ENCODE measurements at places on chromosomes 16 and 17.
A peak's percentile ranks its signal among the peaks of the same experiment; 100 is the strongest.

GRCh38 chr17:82961366-82962162 lies 117.8 kb upstream of the METRNL start:
- no peak overlapping the region for H3K27ac ChIP-seq
- peaks cover 4% of the 10 kb centered on the region for H3K4me1 ChIP-seq
- no peaks in the 10 kb centered on the region for H3K27me3 ChIP-seq

DNA sequence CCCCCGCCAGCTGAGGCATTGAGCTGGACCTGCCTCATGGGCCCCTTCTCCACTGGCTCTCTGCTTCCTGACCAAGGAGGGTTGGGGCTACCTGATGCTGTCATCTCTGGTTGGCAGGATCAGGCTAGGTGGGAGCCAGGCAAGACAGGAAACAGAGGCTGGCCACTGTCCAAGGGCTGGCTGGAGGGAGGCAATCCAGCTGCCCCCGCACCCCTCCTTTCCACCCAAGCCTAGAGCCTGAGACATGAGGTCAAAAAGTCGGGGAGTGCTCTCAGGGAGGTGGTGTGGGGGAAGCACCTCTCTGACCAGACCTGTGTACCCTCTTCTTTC lies 14.5 kb downstream of the NGFR start:
- H3K4me1 ChIP-seq = peaks cover 3% of the 10 kb centered on the region
- H3K36me3 ChIP-seq = no peaks in the 10 kb centered on the region
- DNase-seq = no peak
- no peak overlapping the region for H3K27ac ChIP-seq

GRCh38 chr17:41695954-41696757 lies 7.5 kb downstream of the EIF1 start:
- H3K27ac ChIP-seq = no peak overlapping the region
- H3K4me3 ChIP-seq = no peak overlapping the region
- no peaks in the 10 kb centered on the region for H3K27me3 ChIP-seq

DNA sequence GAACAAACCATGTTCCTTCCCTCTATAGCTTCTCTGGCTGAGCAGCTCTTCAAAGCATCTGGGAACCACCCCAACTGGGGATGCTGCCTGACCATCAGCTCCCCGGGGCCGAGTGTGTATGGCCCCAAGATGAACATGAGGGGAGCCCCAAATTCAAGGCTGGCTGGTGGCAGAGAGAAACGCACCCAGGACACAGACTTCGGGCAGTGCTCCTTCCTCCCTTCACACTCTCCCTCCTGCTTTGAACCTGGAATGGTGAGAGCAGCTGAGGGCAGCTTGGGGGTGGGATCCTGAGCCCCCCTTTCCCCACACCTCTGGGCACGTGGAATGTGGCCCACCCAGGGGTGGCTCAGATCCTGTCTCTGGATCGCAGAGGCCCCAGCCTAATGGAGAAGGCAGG lies 17.2 kb downstream of the TLE7 start:
- H3K4me1 ChIP-seq = no peaks in the 10 kb centered on the region
- H3K27ac ChIP-seq = no peak overlapping the region
- H3K36me3 ChIP-seq = no peaks in the 10 kb centered on the region
- H3K4me3 ChIP-seq = no peak overlapping the region
- no peaks in the 10 kb centered on the region for H3K27me3 ChIP-seq

DNA sequence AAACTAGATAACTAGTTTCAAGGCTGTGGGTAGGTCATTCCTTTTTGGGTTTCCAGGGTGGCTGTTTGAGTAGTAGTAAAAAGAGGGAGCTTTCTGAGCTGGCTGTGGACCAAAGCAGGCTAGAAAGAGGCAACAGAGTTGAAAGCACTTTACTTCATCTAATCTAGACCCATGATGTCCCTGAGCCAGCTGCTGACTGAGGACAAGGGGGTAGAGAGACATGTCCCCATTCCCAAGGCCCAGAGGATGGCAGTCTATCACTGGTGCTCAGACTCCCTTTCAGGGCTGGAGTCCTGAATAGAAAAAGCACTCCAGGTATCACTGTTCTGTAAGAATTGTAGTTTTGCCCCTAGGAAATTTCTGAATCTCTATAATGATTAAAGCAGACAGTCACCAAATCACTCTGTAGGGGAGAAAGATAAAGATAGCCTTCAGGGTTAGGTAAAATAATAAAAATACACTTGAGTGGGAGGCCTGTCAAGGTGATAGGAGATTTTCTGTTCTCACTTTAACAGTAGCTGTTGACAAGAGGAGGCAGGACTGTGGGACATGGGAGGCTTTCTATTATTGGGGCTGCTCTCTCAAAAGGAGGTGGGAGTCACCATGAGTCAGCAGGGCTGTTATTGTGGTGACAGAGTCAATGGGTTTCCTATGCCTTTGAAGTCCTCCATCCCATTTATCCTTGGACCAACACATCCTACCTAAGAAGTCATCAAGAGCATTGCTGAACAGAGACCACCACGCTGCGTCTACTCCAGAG lies 190.2 kb upstream of the MPHOSPH6 start:
- no peak overlapping the region for H3K27ac ChIP-seq
- H3K27me3 ChIP-seq = no peaks in the 10 kb centered on the region
- peaks cover 6% of the 10 kb centered on the region for H3K4me1 ChIP-seq
- no peaks in the 10 kb centered on the region for H3K36me3 ChIP-seq

GRCh38 chr16:5027575-5028235 lies 6.0 kb downstream of the NAGPA start:
- H3K4me1 ChIP-seq = peaks cover 17% of the 10 kb centered on the region
- no peak for DNase-seq
- no peak overlapping the region for H3K27ac ChIP-seq

DNA sequence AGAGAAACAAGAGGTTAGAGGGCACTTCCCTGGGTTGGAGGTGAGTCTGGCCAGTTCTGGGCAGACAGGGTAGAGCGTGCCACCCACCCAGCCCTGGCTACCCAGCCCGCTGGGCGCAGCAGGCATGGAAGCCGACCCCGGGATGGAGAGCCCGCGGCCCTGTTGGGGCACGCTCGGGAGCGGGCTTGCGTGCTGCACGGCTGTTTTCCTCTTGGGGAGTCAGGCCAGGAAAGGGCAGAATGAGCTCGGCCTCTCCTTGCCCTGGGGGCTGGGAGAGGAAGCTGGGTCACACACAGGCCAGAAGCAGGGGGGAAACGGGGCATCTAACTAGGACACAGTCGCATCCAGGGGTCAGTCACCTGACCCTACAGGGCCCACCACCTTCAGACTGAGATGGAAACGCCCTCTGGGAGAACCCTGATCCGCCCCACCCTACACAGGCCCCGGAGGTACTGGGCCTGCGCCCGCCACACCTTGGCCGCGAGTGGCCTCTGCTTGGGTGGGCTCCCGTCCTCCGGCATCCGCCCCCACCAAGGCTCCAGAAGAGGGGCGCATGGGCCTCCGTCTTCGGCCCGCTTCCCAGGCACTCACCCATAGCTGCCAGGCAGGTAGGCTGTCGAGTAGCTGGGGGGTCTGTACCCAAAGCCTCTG lies 1.2 kb downstream of the SOX15 start:
- H3K27ac ChIP-seq = no peak overlapping the region
- peaks cover 28% of the 10 kb centered on the region for H3K4me1 ChIP-seq
- no peak for DNase-seq
- peaks cover 21% of the 10 kb centered on the region for H3K36me3 ChIP-seq
- H3K27me3 ChIP-seq = no peaks in the 10 kb centered on the region

- peak; percentile 28 for DNase-seq
- no peaks in the 10 kb centered on the region for H3K27me3 ChIP-seq
- H3K36me3 ChIP-seq = no peaks in the 10 kb centered on the region
- no peak overlapping the region for H3K27ac ChIP-seq
- no peaks in the 10 kb centered on the region for H3K4me1 ChIP-seq
- H3K4me3 ChIP-seq = no peak overlapping the region
Observed at GRCh38 chr17:77011173-77012011, 129.4 kb upstream of the SEC14L1 start.

DNA sequence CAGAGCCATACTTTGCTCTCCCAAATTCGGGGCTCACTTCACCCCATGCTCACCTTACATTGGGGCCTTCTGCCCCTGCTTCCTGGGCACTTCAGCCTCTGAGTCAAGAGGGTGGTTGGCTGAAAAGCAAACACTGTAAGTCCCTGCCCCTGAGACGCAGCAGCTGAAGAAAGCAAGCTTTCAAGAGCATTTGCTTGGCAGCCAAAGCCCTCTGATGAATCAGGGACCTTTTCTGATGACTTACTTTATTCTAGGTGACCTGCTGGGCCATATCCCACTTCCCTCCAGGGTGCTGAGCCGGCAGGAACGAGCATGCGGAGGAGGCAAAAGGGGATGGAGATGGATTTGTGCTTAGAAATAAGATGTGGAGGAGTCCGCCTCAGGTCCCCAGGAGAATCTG lies 147.0 kb upstream of the TNRC6C start:
- H3K27me3 ChIP-seq = no peaks in the 10 kb centered on the region
- no peak overlapping the region for H3K4me3 ChIP-seq
- no peak for DNase-seq
- H3K4me1 ChIP-seq = no peaks in the 10 kb centered on the region

- no peak overlapping the region for H3K27ac ChIP-seq
- H3K4me1 ChIP-seq = no peaks in the 10 kb centered on the region
- DNase-seq = no peak
- H3K27me3 ChIP-seq = no peaks in the 10 kb centered on the region
- H3K36me3 ChIP-seq = no peaks in the 10 kb centered on the region
- no peak overlapping the region for H3K4me3 ChIP-seq
Observed at GRCh38 chr16:89668790-89669158, 11.1 kb downstream of the SPATA33 start.

DNA sequence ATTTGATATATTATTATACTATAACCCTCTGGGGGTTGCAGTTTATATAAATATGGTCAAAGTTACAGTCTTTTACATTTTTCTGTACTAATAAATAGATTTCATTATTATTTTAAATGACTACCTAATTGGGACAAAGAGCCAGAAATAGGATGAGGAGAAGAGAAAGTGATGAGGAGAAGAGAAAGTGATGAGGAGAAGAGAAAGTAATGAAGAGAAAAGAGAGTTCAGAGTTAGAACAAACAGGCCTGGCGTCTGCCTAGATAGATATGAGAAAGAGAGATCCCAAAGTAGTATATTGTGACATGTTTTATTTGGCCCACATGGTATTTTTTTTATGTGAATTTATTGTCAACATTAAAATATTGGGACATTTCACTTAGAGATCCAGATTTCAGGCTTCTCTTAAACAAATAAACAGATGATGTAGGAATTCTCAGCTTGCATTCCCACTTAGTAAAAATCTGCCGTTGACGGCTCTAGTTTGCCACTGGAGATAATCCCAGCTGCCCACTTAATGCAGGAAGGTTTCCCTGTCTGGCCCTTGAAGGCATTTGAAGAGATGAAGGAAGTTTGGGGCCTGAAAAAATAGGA lies 210.7 kb downstream of the STX8 start:
- no peak overlapping the region for H3K4me3 ChIP-seq
- DNase-seq = no peak
- H3K4me1 ChIP-seq = peaks cover 10% of the 10 kb centered on the region
- H3K27ac ChIP-seq = no peak overlapping the region
- no peaks in the 10 kb centered on the region for H3K27me3 ChIP-seq
- no peaks in the 10 kb centered on the region for H3K36me3 ChIP-seq

DNA sequence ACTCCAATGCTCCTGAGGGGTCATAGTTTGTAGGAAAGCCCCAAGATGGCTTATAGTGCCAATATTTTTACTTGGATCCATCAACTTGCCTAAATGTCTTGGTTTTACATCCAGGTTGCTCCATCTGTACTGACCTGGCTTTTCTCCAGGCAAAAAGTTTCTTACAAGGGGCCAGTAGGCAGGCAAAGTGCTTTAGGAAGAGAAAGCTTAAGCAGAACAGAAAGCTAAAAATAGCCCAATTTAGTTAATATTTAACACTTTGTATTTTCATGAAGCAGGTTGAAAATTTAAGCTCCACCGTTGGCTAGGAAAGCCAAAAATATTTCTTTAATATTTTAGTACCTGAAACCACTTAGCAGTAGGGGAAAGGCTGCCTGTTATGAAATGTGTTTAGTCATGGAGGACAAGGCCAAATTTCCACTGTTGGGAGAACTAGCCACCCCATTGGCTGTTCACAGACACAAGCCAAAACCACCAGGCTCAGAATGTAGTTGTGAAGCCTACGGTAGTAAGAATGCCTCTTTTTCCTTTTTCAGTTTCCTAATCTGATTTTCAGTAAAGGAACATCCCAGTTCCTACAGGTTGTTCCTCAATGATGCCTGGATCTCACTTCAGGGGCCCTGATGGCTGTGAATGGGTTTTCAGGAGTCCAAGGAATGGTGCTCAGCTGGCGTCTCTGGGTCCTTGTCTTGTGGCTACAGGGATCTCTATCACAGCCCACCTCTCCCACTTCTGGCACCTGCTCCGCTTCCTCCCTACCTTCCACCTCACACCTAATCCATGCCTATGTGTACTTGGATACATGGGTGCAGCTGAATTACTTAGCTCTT lies 324.8 kb downstream of the PMP22 start:
- H3K4me3 ChIP-seq = no peak overlapping the region
- no peaks in the 10 kb centered on the region for H3K36me3 ChIP-seq
- peak; percentile 11 for DNase-seq
- H3K27me3 ChIP-seq = no peaks in the 10 kb centered on the region

- no peaks in the 10 kb centered on the region for H3K4me1 ChIP-seq
- no peak overlapping the region for H3K27ac ChIP-seq
- no peaks in the 10 kb centered on the region for H3K36me3 ChIP-seq
- no peak overlapping the region for H3K4me3 ChIP-seq
- DNase-seq = no peak
Observed at GRCh38 chr17:34313164-34313563, 6.1 kb upstream of the CCL8 start.

DNA sequence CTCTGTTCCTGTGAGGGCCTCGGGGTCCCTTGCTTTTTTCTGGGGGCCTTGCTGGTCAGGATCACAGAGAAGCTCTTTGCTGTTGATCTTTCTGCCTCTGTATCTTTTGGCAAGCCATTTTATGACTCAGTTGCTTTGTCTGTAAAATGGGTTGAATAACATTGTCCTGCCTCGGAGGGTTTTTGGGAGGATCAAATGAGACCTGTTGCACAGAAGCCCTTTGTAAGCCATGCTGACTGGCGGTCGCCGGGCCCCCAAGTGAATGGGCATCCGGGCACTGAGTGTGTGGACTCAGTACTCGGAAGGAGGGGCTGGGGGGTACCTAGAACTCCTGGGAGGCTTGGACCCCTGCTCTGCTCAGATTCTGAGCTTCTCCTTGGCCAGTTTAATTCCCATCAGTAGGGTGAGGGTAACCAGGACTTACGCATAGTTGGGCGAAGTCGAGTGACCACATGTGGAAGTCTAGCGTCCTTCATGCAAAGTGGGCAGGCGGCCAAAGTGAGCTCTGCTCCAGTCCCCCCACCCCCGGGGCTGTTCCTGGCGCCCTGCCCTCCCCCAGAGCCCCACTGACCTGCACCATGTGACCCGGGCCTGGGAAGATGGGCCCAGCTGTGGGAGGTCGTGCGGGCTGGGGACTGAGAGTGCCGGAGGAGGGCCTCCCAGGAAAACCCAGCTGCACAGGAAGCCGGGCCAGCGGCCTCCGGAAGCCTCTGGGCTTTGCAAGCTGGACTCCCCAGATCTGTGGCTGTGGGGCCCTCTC lies 284.0 kb downstream of the SEC14L1 start:
- H3K27ac ChIP-seq = peak overlapping the region; percentile 85
- peaks cover 98% of the 10 kb centered on the region for H3K4me1 ChIP-seq
- H3K4me3 ChIP-seq = no peak overlapping the region
- H3K36me3 ChIP-seq = no peaks in the 10 kb centered on the region

- H3K4me1 ChIP-seq = no peaks in the 10 kb centered on the region
- DNase-seq = no peak
- no peaks in the 10 kb centered on the region for H3K36me3 ChIP-seq
- no peaks in the 10 kb centered on the region for H3K27me3 ChIP-seq
- no peak overlapping the region for H3K27ac ChIP-seq
Observed at GRCh38 chr17:72381597-72382397, 261.0 kb downstream of the SOX9 start.

- H3K4me3 ChIP-seq = no peak overlapping the region
- DNase-seq = peak; percentile 70
Observed at GRCh38 chr16:8742068-8742467, 55.4 kb downstream of the TMEM186 start.
